ENCODE measurements at places on chromosomes 7 and 10.

GRCh38 chr7:108662783-108663362, 93.2 kb downstream of the DNAJB9 start:
- DNase-seq = no peak

- DNase-seq = no peak
Measured at GRCh38 chr10:266974-267425, 131.7 kb downstream of the ZMYND11 start.

DNA sequence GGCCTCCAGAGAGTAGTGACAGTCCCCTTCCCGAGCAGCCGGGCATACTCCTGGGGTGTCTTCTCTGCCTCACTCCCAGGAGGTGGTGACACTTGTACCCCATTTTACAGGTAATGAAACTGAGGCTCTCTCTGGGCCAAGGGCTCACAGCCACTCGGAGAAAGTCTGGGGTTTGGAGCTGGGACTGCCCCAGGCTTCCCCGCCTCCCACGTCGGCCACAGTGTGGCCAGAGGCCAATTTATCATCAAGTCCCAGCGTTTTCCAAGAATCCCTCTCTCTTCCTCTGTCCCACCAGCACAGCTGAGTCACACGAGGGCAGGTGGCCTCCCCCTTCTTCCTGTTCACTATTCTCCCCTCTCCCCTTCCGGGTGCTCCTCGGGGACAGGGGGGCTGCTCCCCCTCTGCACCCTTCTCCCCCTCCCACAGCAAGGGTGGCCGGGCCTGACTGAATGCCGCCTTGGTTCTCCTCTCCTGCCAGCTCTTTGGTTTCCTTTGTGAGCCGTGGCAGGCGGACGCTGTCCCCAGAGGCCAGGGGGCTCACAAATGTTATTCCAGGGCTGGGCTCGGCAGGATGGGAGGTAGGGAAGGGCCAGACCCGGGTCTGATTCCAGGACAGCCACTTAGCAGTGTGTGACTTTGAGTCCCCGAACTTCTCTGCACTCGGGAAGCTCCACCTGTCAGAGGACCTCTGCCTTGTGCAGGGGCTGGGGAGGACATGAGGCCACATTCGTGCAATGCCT, 17.7 kb downstream of the CLIP2 start:
- no peak for DNase-seq

DNA sequence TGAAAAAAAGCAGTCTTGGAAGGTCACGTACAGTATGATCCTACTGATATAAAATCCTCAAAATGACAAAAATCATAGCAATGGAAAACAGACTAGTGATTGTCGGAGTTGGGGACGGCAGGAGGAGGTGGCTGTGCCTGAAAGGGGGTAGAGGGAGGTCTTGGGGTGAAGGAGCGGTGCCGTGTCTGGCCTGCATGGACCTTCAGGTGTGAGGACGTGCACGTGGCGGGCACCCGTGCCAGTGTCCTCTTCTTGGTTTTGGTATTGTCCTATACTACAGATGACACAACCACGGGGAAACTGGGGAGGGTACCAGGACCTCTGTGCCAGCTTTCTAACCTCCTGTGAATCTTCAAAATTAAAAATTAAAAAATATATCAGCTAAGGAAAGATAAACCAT, 73.0 kb downstream of the COBL start:
- DNase-seq = no peak

DNA sequence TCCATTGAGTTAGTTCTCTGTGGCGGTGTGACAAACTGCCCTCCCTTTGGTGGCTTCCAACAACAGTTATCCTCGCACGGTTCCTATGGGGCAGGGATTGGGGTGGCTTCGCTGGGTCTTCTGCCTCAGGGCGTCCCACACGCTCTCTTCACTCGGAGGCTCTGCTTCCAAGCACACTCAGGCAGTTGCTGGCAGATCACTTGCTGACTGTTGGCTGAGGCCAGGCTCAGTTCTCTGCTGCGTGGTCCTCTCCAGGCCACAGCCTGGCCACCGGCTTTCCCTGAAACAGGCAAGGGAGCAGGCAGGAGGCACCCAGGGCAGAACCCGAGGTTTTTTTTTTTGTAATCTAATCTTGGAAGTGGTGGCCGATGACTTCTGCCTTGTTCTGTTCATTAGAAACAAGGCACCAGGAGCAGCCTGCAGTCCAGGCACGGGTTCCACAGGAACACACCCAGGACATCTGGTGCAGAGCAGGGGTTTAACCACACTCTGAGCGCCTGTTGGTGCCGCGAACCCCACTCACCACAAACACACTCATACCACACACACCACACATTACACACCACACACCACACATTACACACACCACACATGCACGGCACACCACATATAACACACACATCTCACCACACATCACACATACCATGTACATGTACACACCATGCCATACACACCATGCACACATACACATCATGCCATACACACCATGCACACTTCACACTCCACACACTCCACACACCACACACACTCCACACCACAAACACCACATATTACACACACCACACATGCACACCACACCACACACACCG, 112.2 kb downstream of the PTPN20 start:
- DNase-seq = no peak

GRCh38 chr10:110918643-110919348, at the start of gene BBIP1:
Gene BBIP1, minus strand, starts transcription at chr10:110919180. Its CDS starts 1,023 bp downstream, at chr10:110918157.
- DNase-seq = no peak

- no peak for DNase-seq
Measured at GRCh38 chr7:96179341-96179740, 142.6 kb downstream of the SLC25A13 start.

GRCh38 chr7:93453262-93453661, 121.3 kb downstream of the CALCR start:
- no peak for DNase-seq
